ENCODE measurements at places on chromosomes 4 and X.

- no peak for DNase-seq
These were observed 275.2 kb downstream of the PTTG2 start for GRCh38 chr4:38235354-38235753.

GRCh38 chr4:164509951-164510350 lies 244.0 kb upstream of the SMIM31 start:
- DNase-seq: no peak

DNA sequence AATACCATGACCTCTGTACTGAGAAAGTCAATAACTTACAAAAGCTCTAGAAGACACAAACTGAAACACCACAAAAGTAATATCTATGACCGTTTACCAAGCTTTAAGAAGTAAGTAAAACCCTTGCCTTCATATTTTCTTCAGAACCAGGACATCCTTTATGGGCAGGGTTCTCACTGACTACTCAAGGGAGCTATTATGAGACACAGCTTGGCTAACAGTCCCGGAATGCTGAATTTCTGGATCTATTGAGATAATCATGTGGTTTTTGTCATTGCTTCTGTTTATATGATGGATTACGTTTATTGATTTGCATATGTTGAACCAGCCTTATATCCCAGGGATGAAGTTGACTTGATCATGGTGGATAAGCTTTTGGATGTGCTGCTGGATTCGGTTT lies 19.9 kb upstream of the CDS1 start:
- no peak for DNase-seq

DNA sequence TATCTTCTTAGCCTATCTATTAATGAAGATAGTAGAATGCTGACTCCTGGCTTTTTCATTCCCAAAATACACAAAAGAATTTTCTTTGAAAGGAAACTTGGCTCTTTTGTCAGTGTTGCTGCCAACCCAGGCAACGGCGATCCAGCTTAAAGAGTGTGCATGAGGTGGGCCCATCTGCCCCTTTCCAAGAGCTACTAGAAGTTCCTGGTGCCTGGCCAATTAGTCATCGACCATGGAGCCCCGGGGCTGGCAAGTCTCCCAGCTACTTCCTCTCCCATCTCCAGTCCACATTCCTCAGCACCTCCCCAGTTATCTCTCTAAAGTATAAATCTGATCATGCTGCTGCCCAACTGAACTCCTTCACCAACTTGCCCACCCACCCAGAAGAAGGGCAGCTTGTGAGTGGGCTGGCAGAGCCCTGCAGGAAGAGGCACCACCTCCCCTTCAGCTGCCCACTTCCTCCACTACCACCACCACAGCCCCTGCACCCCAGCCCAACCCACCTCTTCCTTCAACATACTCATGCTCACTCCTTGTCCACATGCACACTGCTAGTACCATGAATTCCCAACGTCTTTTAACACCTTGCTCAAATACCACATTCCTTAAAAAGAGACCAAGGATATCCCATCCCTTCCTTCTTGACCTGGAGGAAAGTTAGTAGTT lies 158.2 kb upstream of the MAP3K15 start:
- DNase-seq: no peak

GRCh38 chr4:176981074-176981473 lies 188.4 kb upstream of the VEGFC start:
- no peak for DNase-seq

GRCh38 chrX:16100673-16101072 lies 22.7 kb upstream of the GRPR start:
- no peak for DNase-seq

GRCh38 chr4:25755911-25756310 lies 100.3 kb downstream of the SLC34A2 start:
- no peak for DNase-seq

DNA sequence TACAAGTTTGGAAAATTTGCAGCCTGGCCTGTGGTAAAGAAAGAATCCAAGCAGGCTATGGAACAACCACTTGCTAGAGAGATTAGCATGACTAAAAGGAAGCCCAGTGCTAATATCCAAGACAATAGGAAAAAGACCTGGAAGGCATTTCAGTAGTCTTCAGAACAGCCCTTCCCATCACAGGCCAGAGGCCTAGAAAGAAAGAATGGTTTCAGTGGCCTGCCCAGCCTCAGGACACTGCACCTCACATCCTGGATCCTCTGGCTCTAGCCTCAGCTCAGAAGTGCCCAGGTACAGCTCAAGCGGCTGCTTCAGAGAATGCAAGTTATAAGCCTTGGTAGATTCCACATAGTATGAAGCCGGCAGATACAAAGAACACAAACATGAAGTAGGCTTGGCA lies 449.8 kb upstream of the AR start:
- no peak for DNase-seq

DNA sequence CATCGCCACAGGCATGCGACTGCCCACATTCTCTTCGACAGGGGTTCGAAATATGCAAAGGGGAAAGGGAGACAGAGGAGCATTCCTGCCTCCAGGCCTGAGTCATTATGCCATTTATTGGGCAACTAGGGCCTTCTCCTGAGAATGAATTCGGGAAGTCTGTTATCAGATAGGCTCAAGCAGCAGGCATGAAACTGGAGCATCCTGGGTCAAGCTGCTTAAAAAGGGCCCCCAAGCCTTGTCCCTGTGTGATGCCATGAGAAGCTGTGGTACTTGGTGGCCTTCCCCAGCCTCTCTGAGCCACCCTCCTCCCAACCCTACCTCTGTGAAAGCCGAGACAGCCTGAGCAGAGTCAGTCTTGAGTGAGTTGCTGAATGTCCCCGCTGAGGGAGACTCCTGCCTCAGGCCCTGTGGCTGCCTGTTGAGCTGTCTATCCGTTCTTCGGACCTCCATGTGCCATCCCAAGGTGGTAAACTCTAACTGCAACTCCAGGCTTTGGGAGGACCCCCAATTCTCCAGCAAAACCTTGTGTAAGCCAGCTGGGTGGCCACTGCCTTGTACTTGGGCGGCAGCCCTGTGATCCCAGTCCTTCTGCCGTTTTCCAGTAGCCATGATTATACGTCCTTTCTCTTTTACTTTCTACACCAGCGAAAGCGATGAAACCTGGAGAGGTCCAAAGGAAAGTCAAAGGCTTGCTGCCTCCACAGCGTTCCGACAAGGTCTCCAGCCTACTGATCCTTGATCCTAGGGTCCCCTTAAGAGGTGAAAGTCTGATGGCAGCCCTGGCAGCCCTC lies 37.7 kb downstream of the NBDY start:
- DNase-seq: no peak

- DNase-seq: no peak
These were observed 47.9 kb upstream of the PACRGL start for GRCh38 chr4:20652226-20652885.

- DNase-seq: no peak
These were observed 16.2 kb downstream of the AWAT2 start for GRCh38 chrX:70033348-70034051.

DNA sequence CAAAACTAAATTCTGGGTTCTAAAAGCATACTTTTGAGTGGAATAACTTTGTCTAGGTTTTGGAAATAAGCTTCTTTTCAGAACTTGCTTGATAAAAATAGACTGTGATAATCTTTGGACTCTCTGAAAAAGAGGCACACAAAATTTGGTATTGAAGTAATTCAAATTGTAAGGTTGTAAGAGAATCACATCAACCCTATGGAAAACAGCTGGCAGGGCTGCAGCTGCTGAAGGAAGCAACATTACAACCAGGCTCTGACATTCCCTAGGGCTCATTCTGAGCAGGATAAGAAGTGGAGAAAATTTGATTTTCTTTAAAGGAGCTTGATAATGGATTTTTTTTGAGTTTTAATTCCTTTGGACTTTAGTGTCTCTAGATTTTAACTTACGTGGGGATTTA lies 147.6 kb downstream of the FSTL5 start:
- no peak for DNase-seq

DNA sequence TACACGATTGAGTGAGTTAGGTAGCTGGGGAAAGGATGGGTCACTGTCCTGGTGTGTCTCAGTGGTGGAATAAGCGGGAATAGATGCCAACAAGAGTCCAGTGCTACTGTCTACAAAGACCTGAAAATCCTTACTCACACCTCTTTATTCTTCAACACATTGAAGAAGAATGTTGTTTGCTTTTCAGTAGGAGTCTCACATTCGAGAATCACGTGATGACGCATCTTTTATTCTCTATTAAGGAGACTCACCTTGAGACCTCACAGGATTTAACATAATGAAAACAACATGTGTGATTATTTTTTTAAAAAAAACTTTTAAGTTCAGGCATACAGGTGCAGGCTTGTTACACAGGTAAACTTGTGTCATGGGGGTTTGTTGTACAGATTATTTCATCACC lies 75.2 kb downstream of the CD38 start:
- DNase-seq: no peak

DNA sequence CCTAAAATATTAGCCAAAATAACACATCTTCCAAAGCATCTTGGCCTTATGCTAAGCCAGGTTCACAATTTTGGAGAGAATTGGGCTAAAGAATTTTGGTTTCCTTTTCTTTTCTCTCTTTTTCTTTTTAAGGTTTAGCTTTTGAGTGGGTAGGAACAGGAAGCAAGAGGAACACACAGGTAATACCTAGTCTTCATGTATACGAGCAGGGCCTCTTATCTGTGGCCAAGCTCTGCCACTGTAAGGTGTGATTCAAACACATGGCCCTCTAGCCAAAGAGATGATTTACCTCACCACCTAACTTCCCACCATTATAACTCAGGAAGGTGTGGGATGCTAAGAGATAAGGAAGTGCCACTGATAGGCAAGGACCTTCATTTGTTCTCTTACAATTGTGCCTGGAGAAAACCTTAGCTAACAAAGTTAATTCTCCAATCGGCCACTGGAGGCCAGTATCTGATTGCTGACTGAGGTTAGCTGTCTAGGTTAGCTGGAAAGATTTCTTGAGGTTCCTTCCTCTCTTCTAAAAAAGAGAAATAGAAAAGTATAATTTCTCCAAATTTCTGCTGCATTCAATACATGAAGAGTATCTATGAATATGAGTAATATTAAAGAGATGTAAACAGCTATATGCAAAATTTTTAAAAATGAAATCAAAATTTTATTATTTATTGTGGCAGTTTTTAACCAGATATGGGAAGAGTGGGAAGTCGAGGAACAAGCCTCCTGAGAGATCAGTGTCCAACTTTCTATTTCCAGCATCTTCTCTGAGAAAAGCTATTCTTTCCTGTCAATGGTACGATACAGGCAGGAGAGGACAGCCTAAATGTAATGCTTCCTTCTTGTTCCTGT lies 30.1 kb upstream of the BBS7 start:
- DNase-seq: peak; percentile 24

DNA sequence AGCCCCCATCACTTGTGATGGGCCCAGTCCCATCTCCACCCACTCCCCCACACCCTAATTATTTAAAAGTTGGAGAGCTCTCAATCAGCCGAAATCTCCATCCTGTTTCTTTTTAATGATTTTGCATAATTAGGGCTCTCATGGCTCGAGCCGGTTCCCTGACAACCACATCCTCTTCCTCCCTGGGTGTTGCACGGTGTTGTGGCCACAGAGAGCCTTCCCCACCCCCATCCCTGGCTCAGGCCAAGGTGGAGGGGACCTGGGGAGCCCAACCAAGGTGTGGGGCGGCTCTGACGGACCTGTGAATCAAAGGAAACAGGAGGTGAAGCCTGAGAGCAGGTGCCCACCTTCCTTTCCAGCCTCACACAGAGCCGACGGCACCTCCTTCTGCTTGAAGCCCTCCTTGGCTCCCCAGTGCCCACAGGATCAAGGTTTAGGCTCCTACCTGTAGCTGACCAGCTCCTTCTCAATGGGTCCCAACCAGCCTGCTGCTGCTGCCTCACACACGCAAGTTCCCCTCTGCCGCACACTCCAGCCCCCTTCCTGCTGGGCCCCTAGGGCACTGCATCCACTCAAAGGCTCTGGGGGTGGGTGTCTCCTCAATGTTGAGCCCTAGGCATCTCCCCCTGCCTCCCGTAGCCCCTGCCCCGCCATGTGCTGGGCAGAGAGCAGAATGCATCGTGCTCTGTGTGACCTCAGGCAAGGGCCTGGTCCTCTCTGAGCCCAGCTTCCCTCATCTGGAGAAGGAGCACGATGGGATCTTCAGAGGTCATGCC lies 68.7 kb downstream of the WFS1 start:
- no peak for DNase-seq

- no peak for DNase-seq
These were observed 12.6 kb upstream of the SLC10A4 start for GRCh38 chr4:48470570-48470969.

GRCh38 chr4:77126809-77127208 lies 30.2 kb upstream of the CCNG2 start:
- no peak for DNase-seq

DNA sequence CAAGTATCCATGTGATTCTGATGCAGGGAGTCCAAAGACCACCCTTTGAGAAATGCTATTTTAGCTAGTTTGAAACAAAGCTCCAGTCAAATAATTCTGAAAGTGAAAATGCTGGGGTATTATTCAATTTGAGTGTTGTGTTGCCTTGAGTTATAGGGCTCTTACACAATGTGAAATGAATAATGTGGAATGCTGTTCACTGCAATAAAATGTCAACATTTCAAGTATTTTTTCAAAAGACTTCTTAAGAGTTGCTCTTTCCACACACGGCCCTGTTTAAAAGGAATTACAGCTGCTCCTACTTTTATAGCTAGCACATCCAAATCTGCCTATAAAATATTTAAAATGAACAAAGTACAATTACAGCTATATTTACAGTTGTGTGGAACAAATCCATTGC lies 27.5 kb upstream of the PLS3 start:
- no peak for DNase-seq

- no peak for DNase-seq
These were observed 65.3 kb upstream of the FAM120C start for GRCh38 chrX:54248309-54248708.

DNA sequence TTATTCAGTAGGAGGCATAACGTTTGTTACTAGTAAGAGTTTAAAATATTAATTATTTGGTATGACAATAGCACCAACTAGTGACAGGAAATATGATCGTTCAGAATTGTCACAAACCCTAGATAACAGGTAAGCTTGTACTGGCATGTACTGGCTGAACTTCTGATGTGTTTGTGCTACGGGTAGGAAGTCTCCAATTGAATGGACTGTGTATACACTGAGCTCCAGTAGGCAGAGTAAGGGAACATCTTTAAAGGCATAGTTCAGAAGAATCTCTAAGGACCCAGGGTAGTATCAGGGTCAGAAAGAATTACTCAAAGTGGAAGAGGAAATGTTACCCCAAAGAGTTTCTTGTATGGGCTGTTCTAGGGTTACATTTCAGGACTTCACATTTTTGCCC lies 230.4 kb downstream of the EDA2R start:
- DNase-seq: no peak

GRCh38 chr4:110245577-110245976 lies 47.2 kb upstream of the ELOVL6 start:
- DNase-seq: no peak

- DNase-seq: no peak
These were observed 66.9 kb downstream of the KLHL13 start for GRCh38 chrX:118049713-118050112.

GRCh38 chr4:183503497-183504063 lies 1.3 kb upstream of the ING2 start:
- no peak for DNase-seq

GRCh38 chr4:124334119-124334518 lies 378.4 kb downstream of the ANKRD50 start:
- no peak for DNase-seq
